Epithelial cell of proximal tubule (primary cell): ENCODE measurements at places on chromosomes 4 and X.

DNA sequence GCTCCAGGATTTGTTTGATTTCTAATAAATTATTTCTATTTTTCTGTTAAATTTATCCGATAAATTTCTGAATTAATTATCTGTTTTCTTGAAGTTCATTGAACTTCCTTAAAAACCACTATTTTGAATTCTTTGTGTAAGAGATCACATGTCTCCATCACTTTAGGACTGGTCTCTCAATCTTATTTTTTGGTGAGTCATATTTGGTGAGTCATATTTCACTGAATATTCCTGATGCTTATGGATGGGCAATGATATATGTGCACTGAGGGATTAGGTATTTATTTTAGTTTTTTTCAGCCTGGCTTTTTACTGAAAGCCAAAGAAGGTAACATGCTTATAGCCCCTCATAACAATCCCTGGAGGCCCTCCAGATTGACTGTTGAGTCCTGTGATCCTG is 48.5 kb upstream of the IL15 start:
- no peak for DNase-seq

DNA sequence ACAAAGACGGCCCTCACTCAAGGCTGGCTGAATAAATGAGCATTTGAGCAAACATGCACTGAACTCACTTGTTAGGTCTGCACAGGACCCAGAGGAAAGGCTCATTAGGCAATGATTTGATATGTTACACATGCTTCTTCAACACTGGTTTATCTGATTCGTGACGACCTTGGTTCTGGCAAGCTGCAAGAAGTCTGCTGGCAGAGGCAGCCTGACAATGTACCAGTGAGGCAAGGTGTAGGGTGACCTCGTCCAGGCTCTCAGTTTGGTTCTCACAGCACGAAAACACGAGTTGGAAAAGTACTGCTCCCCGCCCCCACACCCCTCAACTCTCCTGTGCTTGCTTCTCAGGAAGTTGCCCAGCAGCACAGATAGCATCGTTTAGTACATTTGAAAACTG is 63.1 kb upstream of the CITED1 start:
- DNase-seq: no peak

GRCh38 chr4:108072300-108072699 is 82.6 kb downstream of the HADH start:
- DNase-seq: no peak

DNA sequence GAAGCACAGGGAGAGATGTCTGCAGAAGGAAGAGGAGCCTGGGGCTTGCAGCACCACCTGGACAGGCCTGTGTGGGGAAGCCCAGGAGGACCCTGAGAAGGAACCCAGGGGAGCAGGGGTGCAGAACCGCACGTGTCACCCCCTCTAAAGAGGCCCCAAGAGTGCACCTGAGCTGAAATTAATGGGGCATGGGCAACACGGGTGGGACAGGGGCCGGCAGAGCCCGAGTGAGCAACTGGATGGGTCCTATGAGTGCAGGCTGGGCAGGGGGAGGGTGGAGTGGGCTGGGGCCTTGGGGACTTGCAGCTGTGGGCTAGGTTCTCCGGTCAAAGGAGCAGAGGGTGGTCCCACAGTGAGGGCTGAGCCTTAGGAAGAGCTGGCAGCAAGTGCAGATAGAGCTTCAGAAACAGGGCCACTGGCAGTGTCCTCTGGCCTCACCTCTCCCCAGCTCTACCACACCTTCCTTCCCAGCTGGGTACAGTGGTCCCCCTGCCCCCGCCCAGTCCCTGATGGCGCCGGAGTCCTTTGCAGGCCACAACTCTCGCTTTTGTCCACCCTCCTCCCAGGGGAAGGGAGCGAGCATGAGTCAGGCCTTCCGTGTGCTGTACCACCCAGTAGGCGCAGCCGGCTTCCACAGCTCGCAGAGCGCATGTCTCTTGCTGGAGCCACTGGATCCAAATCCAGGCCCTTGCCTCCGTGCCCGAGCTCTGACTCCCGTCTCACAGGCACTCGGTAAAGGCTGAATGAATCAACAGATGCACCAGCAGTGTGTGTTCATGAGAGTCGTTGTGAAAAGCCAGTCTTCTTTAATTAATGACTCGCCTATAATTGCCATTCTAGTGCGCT is 131.6 kb downstream of the HMX1 start:
- DNase-seq: no peak

DNA sequence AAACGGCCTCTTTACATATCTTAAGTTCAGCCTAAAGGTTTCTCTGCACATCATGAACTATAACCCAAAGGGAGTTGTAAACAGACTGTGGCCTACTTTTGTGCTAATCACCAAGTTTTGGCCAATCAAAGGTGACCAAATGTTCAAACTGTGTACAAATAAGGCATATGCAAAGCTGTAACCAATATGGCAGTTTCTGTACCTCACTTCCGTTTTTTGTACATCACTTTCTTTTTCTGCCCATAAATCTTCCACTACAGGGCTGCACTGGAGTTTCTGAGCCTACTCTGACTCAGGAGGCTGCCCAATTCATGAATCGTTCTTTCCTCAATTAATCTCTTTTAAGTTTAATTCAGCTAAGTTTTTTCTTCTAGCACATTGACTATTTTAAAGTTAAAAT is 318.7 kb downstream of the SLC7A11 start:
- DNase-seq: no peak

- no peak for DNase-seq
Measured at GRCh38 chr4:3660086-3660927, 105.9 kb upstream of the ADRA2C start.

GRCh38 chr4:15322006-15322405 is 105.8 kb upstream of the C1QTNF7 start:
- no peak for DNase-seq

DNA sequence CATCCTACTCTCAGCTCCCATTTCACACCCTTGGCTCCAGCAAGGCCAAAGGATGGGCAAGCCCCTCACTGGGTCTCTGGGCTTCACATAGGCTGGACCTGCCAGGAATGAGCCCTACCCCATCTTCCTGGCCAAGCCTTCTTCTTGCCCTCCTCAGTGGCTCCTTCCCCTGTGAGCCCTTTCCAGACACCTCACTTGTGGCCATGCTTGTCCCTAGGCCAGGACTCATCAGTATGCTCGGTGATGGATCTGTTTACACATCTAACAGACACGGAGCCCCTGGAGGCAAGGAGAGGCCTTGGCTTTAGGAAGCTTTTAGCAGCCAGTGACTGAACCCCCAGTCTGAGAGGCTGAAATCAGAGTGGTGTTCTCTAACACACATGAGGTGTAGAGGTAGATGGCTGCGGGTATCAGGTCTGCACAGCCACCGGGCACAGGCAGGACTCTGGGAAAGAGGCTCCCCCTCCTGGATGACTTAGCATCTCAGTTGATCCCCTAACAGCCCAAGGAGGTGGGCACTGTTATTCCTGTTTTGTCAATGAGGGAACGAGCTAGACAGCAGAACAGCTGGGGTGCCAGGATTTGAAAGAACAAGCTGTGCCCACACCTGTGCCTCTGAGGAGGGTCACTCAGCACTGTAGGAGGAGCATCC is 44.8 kb downstream of the PPP2R2C start:
- DNase-seq: no peak

DNA sequence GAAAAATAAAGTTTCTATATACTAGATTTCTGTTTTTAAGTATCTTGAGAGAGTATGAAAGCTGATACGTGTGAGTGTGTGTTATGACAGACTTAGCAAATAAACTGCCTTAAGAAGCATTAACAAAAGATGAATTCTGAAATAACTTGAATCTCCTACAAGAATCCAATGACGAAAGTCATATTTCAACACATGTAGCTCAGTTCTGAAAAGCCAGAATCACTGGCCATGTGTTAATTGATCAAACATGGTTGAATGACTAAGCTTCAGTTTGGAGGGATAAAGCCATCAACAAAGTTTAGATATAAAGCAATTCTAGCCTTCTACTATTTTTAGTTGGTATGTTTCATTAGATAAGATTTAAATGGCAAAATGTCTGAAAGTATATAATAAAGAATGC is 88.5 kb upstream of the ETNPPL start:
- no peak for DNase-seq

DNA sequence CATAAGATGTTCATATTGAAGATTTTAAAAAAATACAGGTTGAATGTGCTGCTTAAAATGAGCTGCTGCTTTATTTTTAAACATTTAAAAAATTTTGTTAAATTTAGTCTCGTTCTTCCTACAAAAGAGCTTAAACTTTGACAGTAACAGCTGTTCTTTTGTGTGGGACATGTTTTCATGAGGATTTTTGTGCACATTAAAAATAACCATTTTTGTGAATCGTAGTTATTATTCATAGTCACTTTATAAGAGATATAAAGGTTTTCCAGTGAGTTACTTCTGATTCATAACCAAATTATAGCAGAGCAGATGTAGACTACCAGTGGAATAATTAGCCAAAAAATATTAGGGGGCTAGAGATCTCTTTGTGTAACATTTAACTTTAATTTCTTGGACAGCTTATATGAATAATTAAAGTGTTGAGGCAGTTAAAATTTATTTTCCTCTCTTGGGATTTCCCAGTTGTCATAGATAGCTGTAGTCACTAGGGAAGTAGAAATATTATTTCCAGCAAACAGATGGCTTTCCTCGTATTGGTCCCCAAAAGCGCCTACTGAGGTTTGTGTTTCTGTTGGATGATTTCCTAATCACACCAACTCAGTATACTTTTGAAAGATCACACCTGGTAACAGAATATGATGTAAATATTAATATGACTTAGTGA is 24.2 kb downstream of the RBPJ start:
- DNase-seq: no peak

DNA sequence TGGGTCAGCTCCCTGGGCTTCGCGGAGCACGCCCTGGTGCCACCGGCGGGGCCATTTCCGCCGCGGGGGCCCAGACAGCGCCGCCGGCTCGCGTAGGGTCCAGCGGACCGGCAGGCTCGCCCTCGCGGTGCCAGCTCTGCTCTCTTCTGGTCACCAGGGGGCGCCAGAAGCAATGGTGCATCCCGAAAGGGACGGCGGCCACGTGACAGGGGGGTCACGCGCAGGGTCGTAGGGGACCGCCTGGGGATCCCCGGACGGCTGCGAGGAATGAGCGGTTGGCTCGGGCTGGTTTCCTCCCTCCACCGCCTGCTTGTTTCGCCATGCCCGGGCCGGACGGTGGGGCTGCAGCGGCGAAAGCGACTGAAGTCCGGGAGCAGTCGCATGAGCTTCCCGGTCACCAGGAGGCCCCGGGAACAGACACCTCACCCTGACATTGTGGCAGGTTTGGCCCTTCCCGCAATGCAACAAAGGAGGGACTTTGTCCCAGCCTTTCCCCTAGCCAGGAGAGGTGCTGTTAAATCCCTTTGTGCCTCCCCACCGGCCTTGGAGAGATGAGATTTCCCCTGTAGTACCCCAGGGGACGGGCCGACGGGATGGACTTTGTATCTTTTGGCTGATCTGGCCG is 15.8 kb downstream of the ZCCHC12 start:
- DNase-seq: no peak

DNA sequence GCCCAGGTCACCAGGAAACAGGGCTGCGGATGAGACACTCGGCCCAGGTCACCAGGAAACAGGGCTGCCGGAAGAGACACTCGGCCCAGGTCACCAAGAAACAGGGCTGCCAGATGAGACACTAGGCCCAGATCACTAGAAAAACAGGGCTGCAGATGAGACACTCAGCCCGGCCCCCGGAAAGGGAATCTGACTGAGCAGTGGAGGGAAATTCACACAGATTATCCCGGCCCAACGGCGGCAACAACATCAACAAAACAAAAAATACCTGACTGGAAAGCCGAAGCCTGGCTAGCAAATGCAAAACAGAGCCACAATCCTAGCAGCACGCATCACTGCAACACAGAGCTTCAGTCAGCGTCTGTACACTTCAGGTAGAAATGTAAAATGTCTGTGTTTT is 20.7 kb downstream of the AFAP1 start:
- DNase-seq: no peak

DNA sequence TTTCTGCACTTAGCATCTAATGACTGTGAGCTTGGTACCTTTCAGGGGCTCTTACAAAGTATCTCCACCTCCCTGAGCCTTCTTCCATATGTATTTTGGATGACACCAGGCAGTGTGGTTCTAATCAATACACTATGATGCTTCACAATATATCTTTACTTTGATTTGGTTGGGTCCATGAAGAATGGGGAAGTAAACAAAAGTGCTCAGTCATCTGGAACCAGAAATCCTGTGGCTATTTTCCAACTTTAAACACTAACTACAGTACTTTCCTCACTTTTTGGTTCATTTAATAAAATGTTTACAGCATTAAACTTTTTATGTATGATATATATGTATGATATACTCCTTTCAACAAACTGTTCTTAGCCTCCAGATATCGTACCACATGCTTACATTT is 216.4 kb upstream of the AFF2 start:
- no peak for DNase-seq

DNA sequence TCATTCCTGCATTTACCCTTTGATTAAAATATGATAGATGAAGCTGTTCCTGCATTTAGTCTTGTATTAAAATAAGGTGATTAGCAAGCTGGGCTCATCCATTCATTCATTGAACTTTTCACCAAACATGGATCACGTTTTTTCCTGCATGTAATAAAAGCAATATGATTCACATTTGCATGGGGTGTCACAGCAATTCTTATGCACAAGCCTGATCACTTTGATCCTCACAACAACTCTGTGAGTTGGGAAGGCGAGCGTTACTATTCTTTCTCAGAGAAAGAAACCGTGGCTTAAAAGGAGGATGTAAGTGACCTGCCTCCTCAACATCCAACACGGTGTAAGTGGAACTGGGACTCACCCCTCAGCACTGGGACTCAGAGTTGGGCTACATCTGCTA is 20.0 kb downstream of the CHRNA9 start:
- DNase-seq: no peak

GRCh38 chrX:2314831-2315365 is 185.9 kb downstream of the DHRSX start:
- no peak for DNase-seq

- DNase-seq: no peak
Measured at GRCh38 chr4:181855307-181855706, 387.9 kb upstream of the TENM3 start.
